ENCODE measurements at places on chromosomes 2 and 18.
A peak's percentile ranks its signal among the peaks of the same experiment; 100 is the strongest.

DNA sequence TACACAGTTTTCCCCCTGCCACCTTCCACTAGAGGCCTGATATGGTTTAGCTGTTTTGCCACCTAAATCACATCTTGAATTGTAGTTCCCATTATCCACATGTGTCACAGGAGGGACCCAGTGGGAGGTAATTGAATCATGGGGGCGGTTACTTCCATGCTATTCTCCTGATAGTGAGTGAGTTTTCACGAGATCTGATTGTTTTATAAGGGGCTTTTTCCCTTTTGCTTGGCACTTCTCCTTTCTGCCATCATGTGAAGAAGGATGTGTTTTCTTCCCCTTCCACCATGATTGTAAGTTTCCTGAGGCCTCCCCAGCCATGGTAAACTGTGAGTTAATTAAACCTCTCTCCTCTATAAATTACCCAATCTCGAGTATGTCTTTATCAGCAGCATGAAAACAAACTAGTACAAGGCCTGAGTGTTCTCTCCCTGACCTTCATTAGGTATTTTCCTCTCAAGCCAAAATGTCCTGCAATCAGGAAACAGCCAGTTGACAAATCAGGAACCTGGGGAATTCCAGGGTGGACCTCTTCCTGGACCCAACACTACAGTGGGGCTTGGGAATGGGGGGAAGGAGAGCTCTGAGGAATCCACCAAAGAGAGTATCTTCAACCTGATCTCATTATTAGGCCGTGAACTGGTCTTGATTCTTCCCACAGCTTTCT lies 129.9 kb downstream of the TXNL1 start:
- no peak for DNase-seq

GRCh38 chr2:60423505-60423904 lies 129.9 kb downstream of the BCL11A start:
- DNase-seq = no peak

DNA sequence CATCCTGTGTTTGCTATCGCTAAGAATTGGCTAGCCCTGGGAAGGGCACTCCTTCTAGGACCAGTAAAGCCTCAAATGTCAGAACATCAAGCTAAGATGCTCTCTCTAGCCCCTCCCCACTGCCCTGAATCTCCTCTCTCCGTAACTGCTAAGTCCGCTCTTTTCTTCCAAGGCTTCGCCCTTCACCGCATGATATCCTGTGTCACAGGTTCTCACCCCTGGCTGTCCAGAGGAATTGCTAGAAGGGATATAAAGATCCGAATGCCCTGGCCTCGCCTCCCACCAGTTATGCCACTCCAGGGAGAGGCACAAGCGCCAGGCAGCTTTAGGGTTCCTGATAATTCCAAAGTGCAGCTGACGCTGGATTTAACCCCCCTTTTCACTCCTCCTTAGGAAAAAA lies 17.1 kb upstream of the GPR45 start:
- no peak for DNase-seq

DNA sequence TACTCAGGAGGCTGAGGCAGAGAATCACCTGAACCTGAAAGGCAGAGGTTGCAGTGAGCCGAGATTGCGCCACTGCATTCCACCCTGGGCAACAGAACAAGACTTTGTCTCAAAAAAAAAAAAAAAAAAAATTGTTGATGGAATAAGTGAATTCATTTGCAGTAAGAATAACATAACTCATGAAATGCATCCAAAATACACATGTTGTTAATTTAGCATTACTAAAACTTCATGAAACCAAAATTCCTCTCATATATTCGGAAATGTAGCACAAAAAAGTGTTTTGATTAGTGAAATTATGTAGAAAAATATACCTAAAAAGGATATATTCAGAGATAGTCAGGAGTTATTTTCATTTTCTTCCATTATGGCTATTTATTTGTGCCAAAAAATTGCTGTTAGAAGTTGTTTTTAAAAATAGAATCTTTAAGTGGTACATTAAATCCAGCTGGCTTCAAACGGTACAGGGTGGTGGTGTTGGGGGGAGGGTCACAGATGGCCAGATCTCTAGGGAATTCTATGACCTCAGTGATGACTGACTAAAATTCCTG lies 78.2 kb upstream of the UGP2 start:
- no peak for DNase-seq

- DNase-seq = no peak
Observed at GRCh38 chr2:72144274-72144631, 3.4 kb downstream of the CYP26B1 start.

DNA sequence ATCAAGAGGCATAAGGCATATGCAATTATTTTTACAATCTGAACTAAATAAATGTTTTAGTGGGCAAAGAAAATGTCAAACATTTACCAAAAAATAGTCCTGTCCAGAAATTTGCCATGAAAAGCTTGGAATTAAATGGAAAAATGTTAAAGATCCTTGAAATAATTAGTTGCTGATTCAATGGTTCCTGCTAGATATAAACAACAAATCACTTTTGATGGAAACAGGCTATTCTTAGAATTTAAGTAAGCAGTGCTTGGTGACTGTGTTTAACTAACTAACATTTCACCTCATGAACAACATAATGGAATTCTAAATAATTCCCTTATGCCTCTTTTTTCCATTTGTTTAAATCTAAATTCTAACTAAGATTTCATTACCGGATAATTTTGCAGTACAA lies 3.9 kb downstream of the RND3 start:
- DNase-seq = no peak

DNA sequence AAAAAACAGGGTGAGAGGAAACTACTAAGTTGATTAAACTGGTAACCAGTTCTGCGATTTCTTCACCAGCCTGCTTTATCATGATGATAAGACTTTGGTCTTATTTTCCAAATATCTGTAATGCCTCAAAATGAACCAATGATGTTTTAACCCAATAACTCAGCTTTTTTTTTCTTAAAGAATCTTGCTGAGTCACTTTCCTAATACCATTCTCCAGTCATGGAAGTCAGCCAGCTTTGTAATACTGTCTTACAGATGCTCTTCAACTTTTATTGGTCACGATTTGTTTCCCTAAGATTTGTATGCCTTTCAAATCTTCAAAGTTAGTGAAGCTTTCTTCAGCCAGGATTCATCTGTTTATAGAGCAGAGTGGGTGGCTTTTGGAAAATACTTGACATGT lies 47.7 kb upstream of the SMIM21 start:
- DNase-seq = no peak

DNA sequence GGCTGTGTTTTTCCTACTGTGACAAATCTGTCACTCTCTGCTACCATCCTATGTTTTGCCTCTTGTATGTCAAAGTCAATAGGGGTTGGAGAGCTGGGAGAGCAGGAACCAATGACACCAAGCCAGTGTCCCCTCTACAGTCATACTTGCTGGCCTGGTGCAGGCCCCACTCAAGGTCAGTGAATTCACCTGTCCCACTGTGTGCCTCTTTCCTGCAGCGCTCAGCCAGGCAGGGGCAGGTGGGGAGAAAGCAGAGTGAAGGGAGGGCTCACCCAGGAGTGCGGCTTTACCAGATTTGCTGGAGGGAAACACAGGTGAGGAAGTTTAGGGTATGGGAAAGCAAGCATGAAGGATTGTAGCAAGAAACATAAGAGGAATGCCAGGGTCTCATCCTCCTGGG lies 114.5 kb downstream of the GYPC start:
- DNase-seq = no peak

DNA sequence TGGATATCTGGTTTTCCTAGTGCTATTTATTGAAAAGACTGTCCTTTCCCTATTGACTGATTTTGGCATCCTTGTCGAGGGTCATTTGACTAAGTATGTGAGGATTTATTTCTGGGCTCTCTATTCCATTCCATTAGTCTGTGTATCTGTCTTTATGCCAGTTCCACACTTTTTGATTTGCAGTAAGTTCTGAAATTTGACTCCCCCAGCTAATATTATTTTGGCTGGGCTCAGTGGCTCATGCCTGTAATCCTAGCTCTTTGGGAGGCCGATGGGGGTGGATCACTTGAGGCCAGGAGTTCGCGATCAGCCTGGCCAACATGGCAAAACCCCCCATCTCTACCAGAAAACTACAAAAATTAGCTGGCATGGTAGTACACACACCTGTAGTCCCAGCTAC lies 46.8 kb upstream of the GAREM2 start:
- no peak for DNase-seq

DNA sequence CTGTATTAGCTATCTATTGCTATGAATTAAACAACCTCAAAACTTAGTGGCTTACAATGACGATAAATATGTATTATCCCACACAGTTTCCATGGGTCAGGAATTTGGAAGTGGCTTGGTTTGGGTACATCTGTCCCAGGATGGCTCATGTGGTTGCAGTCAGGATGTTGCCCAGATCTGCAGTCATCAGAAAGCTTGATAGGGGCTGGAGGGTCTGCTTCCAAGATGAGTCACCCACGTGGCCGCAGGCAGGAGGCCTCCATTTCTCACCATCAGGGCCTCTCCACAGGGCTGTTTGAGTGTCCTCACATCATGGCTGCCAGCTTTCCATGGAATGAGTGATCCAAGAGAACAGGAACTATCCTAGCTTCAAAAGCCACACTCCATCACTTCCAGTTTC lies 46.4 kb downstream of the CHRNA1 start:
- no peak for DNase-seq

- DNase-seq = no peak
Observed at GRCh38 chr2:107338059-107338458, 452.1 kb upstream of the ST6GAL2 start.

DNA sequence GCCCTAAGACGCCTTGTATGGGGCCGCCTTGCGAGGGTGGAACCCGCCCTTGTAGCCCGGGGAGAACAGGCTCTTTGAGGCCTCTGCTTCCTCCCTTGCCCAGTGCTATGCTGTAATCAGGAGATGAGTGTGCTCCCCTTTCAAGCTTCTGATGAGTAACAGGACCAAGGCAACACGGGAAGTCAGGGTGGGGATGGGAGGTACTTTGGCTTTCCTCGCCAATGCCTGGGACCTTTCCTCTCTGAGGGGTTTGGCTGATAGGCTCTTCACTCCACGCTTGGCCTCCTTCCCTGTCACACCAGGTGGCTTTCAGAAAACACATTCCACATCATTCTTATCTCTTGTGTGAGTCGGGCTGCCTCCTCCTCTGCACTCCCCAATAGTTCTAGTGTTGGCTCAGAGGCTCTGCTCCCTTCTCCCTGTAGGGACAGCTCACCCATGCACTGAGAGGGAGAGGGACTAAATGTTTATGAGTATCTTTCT lies 223.7 kb upstream of the TRIB2 start:
- DNase-seq = no peak

DNA sequence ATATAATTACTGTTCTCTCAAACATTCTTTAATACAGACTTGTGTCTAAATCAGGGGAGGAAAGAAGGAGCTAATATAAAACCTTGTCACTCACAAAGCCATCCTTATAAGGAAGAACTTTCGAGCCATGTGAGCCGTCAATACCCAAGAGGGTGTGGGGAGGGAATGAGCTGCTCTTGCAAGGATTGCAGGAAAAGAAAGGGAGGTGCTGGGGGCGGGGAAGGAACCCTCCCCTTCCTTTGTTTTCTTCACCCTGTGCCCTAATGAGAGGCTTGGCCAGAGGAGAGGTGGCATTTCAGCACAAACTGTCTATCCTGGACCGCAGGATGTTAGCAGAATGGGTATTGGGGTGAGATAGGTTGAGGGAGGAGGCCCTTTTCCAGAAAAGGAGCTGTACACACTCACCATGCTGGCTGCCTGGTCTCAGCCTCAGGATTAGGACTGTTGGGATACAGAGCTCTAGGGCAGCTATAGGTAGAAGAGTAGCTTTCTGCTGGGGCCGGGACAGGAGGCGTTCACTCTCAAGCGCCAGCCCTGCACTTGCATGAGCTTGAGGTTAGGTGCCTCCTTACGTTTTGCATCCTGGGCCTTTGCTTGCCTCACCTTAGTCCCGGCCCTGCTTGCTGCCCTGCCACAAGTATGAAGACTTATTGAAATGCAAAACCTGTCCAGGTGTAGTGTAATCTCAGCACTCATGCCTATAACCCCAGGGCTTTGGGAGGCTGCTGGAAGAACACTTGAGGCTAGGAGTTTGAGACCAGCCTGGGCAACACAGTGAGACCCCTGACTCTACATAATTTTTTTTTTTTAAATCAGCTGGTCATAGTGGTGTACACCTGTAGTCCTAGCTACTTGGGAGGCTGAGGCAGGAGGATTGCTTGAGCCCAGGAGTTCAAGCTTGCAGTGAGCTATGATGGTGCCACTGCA lies 190.5 kb downstream of the LOXHD1 start:
- no peak for DNase-seq

GRCh38 chr2:215811003-215811402 lies 202.3 kb downstream of the MREG start:
- no peak for DNase-seq

DNA sequence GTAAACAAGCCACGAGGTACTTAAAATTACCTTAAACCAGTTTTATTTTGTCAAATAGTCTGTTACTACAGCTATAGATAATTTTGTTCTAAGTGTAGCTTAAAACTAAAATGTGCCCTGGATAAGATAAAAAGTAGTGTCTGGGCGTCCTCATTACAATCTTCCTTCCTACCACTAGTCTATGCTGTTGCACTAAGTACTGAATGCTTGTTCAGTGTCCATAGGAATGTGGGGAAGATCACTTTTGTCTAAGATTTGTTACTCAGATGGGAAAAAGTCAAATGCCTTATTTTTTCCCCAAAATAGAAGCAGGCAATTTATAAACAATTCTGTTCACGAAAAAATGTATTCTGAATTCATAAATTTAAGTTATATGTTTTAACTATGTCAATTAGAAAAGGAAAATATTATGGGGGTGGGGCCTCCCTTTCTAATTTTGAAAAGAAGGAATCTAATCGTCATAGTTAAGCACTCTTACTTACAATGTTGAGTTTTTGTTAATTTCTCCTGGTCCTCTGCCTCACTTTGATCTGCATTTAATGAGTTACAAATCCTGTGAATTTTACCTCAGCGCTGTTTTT lies 140.4 kb upstream of the VRK2 start:
- peak; percentile 46 for DNase-seq

DNA sequence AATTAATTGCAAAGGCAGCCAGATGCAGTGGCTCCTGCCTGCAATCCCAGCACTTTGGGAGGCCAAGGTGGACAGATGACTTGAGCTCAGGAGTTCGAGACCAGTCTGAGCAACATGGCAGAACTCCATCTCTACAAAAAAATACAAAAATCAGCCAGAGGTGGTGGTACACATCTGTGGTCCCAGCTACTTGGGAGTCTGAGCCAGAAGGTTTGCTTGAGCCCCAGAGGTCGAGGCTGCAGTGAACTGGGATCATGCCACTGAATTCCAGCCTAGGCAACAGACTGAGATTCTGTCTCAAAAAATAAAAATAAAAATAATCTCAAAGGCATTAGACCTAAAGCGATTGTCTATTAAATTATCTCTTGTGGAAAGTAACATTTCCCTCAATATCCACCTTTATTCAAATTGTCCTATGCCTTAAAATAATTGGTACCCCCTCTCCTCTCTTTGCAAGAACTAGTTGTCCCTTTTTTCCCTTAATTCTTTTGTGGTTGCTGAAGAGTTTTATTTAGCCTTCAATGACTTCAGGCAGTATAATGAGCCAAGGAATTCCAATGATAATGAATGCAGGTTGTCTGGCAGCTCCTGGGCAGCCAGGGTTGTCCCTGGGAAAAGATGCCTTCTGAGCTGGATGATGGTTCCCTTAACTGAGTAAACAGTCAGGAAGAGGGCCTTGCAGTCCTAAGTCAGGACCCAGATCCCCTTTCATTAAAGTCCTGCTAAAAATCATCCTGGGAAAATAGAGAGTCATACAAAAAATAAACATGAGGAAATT lies 32.2 kb downstream of the GPR75 start:
- no peak for DNase-seq

GRCh38 chr2:64617631-64618151 lies 36.0 kb downstream of the SERTAD2 start:
- no peak for DNase-seq

GRCh38 chr18:39841482-39842365 lies 2113.3 kb upstream of the PIK3C3 start:
- DNase-seq = peak; percentile 90

GRCh38 chr18:61973273-61974115 lies 80.7 kb upstream of the RNF152 start:
- no peak for DNase-seq
